ENCODE measurements at places on chromosomes 2 and 18.

DNA sequence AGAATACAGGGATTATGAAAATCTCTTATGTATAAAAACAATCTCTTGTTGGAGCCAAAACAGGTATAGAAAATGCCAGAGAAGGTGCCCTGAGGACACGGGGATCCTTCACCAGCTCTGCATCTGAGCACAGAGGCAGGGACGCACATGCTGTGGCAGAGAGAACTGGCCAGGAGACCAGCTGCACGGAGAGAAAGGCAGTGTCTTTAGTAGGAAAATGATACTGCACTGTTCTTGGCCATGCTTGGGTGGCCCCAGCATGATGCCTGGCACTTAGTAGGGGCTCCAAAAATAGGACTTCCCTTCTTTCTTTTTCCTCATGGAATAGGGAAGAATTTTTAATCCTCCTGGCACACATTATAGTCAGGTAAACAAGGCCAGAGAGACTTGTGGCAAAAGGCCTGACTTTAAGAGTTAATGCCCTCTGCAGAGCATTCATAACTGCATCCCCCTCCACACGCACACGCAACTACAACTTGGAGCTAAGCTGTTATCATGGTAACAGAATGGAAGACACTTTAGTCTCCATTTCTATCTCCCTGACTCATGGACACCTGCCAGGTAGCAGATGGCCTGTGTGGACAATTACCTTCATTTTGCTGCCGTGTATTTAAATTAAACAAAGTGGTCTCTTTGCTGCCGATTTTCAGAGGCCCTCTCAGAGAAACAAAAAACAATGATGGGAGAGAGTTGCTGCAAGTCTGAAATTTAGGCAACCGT is 59.7 kb upstream of the DNMT3A start:
- peak; percentile 9 for DNase-seq

GRCh38 chr2:134325696-134326095 is 71.8 kb downstream of the MGAT5 start:
- no peak for DNase-seq

GRCh38 chr2:110804915-110805314 is 72.5 kb downstream of the ACOXL start:
- DNase-seq, result no peak

DNA sequence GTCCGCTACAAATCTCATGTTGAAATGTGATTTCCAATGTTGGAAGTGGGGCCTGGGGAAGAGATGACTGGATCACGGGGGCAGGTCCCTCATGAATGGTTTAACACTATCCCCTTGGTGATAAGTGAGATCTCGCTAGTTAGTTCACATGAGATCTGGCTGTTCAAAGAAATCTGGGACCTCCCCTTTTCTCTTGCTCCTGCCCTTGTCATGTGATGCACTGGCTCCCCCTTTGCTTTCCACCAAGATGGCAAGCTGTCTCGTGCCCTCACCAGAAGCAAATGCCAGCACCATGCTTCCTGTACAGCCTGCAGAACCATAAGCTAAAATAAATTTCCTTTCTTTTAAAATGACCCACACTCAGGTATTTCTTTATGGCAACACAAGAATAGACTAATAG is 57.3 kb upstream of the C2orf15 start:
- DNase-seq, result no peak

GRCh38 chr2:2232167-2232566 is 98.9 kb downstream of the MYT1L start:
- DNase-seq, result peak; percentile 62

GRCh38 chr2:165453561-165454094 is 15.9 kb upstream of the CSRNP3 start:
- DNase-seq, result no peak

GRCh38 chr18:77111449-77111848 is 21.1 kb downstream of the MBP start:
- DNase-seq, result no peak

DNA sequence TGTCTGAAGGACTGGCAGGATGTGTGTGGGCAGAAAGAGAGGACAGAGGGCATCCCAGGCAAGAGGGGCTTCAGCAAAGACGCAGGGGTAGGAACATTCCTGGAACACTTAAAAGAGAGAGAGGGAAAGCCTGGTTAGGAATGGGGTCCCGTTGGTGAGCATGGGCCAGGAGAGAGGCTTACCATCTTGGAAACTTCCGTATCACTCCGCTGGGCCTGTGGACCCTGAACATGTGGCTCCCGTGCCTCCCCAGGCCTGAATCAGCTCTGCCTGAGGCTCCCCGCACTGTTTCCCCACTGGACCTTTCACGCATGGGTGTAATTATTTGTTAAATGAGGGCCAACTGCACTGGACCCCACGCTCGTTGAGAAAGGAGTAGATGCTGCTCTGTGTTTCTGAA is 191.1 kb upstream of the GLI2 start:
- no peak for DNase-seq

GRCh38 chr18:54169431-54170403 is 54.8 kb downstream of the MBD2 start:
- no peak for DNase-seq

- no peak for DNase-seq
Measured at GRCh38 chr2:64326578-64327050, 127.3 kb upstream of the LGALSL start.

GRCh38 chr2:181457741-181458425 is 697 bp downstream of the ITGA4 start:
- DNase-seq, result no peak

- peak; percentile 36 for DNase-seq
Measured at GRCh38 chr2:32355976-32356680, 695 bp upstream of the BIRC6 start.

- no peak for DNase-seq
Measured at GRCh38 chr2:70645733-70646419, 92.2 kb upstream of the TGFA start.

- no peak for DNase-seq
Measured at GRCh38 chr2:61426267-61426897, 44.5 kb downstream of the USP34 start.

DNA sequence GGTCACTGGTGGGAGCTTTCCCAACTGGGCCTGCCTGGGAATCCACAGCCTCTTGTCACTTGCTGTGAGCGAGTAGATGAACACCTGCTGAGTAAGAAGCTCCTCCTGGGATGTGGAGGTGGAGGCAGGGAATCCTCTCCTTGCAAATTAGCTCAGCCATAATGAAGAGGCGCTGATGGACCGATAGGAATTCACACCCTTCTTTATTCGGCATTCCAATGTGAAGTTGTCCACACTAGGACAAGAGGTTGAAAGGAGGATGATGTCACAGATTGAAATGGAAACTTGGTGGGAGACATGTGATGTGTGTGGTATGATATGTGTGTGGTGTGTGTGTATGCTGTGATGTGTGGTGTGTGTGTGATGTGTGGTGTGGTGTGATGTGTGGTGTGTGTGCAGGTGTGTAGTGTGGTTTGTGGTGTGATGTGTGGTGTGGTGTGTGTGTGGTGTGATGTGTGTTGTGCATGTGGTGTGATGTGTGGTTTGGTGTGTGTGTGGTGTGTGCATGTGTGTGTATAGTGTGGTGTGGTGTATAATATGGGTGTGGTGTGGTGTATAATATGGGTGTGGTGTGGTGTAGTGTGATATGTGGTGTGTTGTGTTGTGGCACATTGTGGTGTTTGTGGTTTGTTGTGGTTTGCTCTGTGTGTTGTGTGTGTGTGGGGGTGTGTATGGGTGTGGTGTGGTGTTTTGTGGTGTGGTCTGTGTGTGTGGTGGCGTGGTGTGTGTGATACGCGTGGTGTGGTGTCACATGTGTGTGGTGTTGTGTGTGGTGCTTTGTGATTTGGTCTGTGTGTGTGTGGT is 216.4 kb downstream of the BCL2 start:
- no peak for DNase-seq

- DNase-seq, result no peak
Measured at GRCh38 chr2:2229626-2230432, 101.2 kb downstream of the MYT1L start.

DNA sequence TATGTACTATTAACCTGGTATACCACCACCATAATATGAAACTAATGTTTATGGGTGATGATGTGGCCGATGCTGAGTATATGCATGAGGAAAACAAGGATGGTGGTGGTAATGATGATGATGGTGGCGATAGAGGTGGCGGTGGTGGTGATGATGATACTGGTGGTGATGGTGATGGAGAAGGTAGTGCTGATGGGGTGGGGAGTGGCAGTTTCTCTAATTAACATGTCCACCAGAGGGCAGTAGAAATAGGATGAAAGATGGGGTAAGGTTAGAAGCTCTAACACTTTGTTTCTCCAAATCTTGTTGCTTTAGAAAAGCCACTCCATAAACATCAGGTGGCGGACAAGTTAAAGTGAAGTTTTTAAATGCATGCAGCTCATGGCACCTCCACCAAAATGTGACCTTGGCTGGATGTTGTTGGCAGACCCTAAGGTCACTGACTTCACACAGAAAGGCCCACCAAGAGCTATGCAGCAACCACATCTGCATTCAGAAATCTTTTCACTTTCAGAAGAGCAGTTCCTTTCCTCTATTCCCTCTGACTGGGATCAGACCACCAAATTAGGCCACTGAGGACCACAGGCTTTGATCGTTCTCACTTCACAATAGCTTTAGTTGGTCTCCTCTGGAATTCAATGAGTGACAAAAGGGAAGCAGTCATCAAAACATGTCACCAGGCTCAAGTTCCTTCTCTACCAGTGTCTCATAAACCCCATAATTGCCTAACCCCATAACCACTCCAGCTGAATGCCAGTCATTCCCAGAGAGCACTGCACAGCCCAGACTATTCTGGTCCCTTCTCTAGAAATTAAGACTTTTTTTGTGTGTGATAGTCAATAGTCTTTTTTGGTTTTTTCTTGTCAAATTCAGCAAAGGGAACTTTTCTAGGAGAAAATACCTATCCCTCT is 7.5 kb upstream of the BCL11A start:
- peak; percentile 39 for DNase-seq

DNA sequence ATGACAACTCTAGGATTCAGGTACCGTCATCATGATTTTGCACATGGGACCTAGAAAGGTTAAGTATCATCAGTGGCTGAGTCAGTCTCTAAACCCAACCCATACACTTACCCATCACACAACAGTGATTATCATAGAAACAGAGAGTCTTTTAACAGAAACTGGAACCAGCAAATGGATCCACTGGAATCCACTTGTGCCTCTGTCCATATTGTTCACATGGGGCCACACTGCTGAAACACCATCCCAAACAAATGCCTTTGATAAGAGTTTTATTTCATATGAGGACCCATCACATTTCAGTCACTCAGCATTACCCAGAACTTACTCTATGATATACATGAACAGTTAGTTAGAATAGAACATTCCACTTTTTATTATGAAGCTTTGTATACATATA is 430.0 kb downstream of the STK39 start:
- no peak for DNase-seq

DNA sequence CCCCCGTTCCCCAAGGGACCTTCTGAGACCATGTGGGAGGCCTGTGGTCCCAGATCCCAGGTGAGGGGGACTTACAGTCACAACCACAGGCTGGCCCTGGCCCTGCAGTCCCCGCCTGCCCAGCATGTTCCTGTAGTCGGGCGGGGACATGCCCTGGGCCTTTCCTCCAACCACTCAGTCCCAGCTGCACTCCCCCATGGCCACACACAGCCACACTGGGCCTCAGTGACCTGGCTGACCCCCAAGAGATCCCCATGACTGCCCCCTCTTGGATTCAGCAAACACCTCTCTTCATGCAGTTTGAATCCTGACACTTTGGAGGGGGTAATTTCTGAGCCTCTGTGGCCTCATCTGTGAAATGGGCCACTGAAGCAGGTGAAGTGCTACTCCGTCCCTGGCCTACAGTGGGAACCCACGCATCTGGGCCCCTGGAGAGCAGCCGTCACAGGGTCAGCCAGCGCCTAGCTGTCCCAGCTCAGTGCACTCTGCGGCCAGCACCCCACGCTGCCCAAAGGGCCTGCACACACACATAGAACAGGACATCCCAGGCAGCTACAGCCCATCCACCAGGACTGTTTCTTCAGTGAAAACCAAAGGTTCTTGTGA is 12.7 kb upstream of the ARHGEF4 start:
- DNase-seq, result no peak

GRCh38 chr2:26491563-26492167 is 13.7 kb upstream of the OTOF start:
- no peak for DNase-seq

DNA sequence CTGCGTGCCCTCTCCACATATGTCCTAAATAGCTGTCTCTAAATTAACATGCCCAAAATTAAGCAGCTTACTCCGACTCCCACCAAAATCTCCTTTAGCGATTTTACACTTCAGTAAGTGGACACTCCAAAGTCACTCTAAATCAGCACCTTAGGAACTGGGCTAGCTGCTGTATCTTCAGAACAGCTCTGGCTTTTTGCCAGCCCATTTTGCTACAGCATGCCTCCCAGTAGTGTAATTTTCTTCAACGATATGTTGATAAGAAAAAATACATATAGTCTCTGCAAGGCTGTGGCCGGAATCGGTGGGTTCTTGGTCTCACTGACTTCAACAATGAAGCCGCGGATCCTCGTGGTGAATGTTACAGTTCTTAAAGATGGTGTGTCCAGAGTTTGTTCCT is 291.8 kb upstream of the RGPD4 start:
- DNase-seq, result no peak

- no peak for DNase-seq
Measured at GRCh38 chr18:8871489-8871888, 166.1 kb downstream of the MTCL1 start.

- DNase-seq, result no peak
Measured at GRCh38 chr2:121662656-121663055, 13.4 kb upstream of the CLASP1 start.

DNA sequence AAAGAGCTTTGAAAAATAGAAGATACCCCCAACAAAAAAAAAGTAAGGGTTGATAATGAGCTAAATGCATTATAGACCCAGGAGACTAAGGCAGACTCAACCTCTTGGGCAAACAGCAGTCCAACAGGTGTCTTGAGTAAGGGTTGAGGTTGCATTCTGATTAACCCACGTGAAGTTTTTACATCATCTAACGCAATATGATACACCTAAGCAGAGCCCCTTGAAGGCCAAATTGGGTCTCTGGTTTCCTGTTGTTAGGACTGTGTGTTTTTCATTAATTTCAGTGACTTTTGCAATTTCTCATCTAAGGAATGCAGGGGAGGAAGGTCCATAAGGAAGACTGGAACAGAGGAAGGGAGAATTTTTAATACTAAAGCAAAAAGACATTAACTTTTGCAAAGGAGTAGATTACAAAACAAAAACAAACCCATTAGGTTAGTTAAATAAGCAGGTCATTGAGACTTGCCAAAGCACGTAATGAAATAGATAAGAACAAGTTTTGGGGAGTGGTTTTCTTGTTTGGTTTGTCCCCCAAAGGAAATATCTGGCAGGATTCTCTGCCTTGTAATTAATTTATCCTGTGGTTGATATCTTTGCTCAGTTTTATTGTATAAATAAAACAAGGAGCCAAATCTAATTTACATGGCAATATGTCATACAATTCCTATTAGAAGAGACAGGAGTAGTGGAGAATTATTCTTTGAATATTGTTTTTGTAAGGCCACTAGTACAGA is 244.3 kb downstream of the ETAA1 start:
- DNase-seq, result no peak

DNA sequence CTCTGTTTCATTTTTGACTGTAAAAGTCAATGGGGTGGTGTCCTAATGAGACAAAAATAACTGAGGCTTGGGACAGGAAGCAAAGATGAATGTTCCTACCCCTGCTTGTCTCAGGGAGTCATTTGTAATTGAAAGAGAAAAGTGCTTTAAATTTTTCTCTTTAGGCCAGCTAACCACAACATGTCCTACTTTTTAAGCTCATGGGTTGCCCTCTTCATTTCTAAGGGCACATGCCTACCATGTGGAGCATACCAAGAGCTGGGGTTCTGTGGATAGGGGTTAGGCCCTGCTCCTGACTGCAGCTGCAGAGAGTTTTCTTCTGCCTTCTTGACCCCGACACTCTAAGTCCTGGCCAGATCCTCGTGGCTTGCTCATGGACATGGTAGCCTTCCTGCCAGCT is 96.8 kb upstream of the ARL4C start:
- DNase-seq, result no peak
